ENCODE measurements at places on chromosomes 5 and 9.
A peak's percentile ranks its signal among the peaks of the same experiment; 100 is the strongest.

DNA sequence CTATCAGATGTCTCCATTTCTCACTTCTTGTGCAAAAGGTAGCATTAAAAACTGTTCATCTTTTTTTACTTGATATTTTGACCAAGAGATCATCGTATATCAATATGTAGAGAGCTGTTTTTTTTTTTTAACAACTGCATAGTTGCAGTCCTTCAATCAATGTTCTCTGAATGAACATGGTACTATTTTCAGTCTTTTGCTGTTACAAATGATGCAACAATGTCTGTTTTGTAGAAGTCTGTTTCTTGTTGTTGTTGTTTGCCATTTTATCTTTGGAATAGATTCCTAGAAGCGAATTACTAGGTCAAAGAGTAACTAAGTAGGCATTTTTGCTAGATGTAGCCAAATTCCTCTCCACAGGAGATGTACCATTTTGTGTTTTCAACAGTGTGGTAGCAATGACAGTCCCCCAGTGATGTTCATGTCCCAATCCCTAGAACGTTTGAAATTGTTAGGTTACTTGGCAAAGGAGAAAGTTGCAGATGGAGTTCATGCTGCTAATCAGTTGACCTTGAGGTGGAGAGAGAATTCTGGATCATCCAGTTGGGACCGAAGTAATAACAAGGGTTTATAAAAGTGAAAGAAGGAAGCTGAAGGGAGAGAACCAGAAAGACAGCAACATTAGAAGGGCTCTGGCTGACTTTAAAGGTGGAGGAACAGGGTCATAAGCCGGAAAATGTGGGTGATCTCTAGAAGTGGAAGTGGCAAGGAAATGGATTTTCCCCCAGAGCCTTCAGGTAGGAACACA lies 6.3 kb downstream of the MTREX start:
- DNase-seq: no peak

GRCh38 chr9:4933177-4933576 lies 51.9 kb upstream of the JAK2 start:
- DNase-seq: no peak

DNA sequence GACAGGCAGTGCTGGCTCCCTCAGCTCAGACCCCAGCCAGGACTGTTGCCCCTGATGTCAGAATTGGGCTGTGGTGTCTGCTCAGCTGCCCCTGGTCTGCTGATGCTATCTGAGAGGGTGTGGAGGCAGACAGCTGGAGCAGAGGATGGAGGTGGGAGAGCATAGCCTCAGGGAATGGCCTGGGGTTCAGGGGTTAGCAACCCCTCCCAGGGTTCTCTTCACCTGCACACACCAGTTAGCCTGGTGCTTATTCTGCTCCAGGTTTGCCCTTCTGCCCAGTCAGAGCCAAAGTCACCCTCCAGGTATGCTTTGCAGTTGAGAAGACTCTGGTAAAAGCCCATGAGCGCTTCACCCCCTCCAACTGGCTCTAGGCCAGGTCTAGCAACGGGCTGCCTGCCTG lies 109.8 kb downstream of the SAXO1 start:
- DNase-seq: no peak

DNA sequence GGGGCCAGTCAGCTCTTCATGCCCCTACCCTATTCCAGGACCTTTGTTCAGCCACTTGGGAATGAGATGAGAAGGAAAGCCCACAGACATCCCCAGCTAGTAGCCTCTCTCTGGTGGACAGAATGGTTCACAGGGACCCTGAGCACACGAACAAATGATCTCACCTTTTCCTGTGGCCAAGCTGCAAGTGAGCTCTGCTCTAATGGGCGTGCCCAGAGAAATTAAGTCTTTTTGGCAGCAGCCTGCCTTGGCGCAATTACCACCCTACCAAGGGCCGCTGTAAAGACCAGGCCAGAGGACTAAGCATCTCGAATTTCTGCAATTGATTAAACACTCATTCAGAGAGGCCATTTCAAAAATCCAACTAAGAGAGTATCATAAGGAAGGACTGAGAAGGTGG lies 56.0 kb downstream of the WHRN start:
- no peak for DNase-seq

DNA sequence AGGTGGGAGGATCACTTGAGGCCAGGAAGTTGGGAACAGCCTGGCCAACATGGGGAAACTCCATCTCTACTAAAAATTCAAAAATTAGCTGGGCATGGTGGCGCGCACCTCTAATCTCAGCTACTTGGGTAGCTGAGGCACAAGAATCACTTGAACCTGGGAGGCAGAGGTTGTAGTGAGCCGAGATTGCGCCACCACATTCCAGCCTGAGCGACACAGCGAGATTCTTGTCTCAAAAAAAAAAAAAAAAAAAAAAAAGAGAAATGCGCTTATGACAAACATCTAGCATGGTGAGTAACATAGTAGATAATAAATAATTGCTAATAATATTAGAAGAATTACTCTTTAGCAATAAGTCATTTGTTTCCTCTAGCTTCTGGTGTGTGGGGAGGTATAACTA lies 25.9 kb downstream of the RUSC2 start:
- DNase-seq: no peak

GRCh38 chr9:114725930-114726329 lies 43.9 kb upstream of the TEX48 start:
- DNase-seq: no peak

DNA sequence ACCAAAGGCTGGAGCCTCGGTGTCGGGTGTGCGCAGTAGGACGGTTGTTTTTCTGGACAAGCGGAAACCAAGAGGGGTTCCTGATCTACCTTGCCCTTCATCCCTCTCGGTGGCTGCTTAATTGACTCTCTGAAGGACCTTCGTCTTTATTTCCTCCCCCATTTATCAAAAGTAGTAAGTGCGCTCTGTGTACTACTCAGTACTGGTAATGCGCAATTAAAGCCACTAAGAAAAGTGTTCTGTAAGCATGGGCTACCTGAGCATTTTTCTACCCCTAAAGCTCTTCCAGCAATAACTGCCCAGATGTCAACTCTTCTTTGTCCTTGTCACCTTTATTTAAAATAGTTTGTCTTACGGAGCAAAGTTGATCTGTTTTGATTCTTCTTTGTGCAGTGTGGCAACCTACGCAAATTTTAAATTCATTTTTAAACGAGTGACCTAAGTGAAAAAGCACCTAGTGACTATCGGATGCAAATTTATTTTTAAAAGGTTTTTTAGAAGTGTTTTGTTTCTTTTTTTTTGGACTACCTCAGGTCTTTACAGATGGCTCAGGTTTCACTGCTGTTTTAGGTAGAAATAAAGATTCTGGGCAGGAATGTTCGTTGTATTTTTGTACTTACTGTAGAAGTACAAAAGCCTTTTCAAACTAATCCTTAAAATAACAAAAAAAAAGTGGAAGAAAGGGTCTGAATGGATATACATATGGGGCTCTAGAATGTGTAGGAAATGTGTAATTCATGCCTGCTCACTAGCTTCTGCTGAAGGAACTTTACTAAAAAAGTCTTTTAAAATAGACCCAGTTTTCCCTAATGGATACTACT lies 2.0 kb downstream of the JMY start:
- DNase-seq: no peak

GRCh38 chr5:58208674-58209073 lies 251.2 kb downstream of the PLK2 start:
- no peak for DNase-seq

GRCh38 chr9:94139672-94140417 lies 55.6 kb downstream of the PTPDC1 start:
- DNase-seq: no peak

DNA sequence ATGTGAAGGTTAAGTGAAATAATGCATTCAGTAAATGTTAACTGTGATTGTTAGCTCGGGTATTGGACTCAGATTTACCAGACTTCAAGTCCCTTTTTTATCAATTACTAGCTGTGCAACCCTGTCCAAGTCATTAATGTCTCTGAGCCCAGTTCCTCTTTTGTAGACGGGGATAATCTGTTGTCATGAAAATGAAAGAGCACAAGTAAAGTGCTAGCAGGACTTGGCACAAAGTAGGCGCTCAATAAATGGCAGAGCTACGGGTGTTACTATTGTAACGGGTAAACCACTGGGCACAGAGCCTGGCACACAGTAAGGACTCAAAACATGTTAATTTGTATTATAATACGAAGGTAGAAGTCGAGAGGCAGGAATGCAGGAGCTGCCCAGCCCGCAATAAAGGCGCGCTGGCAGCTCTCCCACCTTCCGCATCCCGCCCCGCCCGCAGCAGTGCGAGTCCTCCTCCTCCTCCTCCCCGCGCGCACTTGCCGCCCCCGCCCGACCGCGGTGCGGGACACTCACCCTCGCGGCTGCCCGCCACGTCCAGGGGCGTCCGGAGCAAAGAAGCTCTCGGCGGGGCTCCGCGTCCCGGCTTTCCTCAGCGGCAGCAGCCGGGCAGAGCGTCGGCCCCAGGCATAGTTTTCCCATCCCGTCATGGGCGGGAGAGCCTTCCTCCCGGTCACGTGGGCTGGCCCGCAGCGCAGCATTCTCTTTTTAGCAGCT lies at the start of gene C1QTNF2:
C1QTNF2 (minus strand) TSS at position 637 of the 723 bp plus-strand sequence. CDS start 15,615 bp downstream, outside the sequence.
- no peak for DNase-seq

- no peak for DNase-seq
Observed at GRCh38 chr9:86469476-86470250, 115.5 kb upstream of the TUT7 start.

- DNase-seq: no peak
Observed at GRCh38 chr5:90514520-90514919, 14.9 kb downstream of the LYSMD3 start.

- no peak for DNase-seq
Observed at GRCh38 chr5:34524123-34524522, 132.0 kb upstream of the RAI14 start.

- DNase-seq: no peak
Observed at GRCh38 chr5:53239301-53239990, 129.9 kb upstream of the MOCS2 start.

DNA sequence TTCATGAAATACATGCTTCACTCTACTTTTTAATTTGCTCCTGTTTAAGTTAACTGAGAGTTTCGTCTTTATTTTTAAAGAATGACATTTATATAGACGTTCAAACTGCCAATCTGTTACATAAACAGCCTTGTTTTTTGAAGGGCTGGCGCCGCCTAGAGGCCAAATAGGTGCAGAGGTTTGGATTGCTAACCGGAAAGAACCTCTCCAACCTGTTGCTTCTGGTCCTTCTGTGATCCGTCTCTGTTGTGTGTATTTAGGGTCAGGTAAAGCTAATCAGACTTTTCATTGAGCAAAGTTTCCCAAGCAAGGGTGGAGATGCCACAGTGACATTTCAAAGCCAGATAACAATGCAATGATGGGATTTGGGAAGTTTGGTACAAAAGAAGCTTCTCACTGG lies 39.5 kb upstream of the GLIS3 start:
- DNase-seq: peak; percentile 67

DNA sequence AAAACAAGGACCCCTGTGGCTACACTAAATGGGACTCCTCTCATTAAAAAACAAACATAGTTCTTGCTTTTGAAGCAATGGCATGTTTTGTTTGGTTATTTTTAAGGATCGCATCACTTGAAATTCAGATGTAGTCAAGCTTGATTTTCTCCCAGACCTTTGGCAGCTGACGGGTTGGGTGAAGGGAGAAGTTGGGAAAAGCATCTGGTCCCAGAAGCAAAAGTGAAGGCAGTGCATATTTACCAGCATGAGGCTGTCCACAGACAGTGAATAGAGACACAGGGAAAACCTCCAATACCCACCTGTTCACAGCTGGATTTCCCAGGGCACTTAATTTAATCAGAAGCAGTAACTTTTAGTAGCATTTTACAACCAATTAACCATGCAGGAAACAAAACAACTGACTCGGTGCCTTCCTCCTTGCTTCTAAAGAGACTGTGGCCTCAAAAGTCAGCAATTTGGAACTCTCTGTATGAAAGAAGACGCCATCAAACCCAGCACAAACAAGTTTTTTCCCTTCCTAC lies 245.4 kb downstream of the EBF1 start:
- DNase-seq: no peak

DNA sequence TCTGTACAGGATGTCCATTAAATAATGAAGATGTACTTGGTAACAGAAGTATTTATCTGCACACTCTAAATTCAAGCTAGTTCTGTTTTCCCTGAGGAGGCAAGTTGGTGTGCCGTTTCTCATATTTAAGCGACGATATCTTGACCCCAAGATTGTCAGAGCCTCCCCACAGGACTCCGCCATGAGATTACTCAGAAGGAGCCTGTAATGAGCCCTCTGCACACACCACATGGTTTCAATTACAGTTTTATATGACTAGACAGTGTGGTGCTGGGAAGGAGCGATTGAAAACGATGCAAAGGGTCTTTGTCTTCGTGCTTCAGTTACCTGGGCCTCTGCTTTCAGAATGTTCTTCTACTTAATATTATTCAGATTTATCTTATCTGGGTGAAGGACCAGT lies 840.4 kb upstream of the WWC1 start:
- DNase-seq: no peak

DNA sequence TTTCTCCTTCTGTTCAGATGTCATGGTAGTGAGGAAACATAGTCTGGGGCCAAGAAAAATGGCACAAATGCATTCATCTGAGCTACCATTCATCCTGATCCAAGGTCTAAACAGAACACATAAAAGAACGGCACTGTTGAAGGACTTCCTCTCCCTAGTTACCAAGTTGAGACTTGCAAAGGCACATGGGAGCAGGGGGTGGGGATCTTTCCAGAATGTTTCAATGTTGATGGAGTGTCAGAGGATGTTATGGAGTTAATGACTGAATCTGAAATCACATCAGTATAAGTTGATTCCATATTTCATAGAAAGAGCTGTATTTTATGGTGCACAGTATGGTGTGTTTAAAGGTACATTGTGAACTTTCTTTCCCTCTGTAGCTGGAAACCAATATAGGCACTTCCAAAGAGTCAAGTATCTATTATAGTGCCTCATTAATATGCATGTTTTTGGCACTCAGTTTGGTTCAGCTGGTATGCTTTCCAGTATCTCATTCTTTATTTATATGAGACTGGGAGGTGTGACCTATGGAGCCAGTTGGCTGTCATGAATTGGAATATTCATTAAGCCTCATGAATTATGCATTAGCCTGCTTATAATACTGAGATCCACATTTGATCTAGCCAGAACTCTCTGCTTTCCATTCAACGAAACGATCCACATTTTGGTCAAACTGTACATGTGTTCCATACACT lies 603.0 kb downstream of the NR2F1-AS1 start:
- no peak for DNase-seq

DNA sequence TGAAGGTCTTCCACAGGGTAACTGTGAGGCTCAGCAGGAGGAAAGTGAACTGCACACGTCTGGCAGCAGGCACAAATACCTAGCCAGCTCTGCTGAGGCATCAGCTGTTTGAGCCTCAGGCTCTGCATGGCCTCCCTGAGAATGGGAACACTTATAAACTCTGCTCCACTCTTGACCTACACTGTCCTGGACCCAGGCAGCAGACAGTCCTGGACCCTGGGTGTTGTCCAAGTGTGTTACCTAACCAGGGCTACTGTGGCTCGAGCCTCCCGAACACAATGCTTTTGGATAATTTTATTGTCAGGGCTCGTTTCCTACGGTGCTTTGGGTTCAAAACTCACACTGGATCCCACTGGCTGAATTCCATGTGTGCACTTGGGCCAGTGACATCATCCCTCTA lies 497.9 kb downstream of the SEMA5A start:
- DNase-seq: no peak

GRCh38 chr9:14222149-14222835 lies 91.6 kb downstream of the NFIB start:
- no peak for DNase-seq

GRCh38 chr5:87787625-87788256 lies 375.0 kb upstream of the CCNH start:
- DNase-seq: no peak

GRCh38 chr9:137160716-137161557 lies 8.9 kb downstream of the LRRC26 start:
- no peak for DNase-seq
